ENCODE measurements at places on chromosomes 4 and X. TPM values are rescaled to one million over a fixed set of nuclear protein-coding genes. Genes with fewer than 3 reads are reported as not detected.

The PNMA5 gene
- total RNA-seq: not detected

The SPANXN4 gene
- not detected for total RNA-seq

The CCDC120 gene
- 0.11 TPM for total RNA-seq

The VEGFC gene
- 45.3 TPM for total RNA-seq

The LRIT3 gene
- total RNA-seq: 0.11 TPM

The TMPRSS11D gene
- under 0.01 TPM for total RNA-seq

The BMX gene
- total RNA-seq: 0.11 TPM

The SLC26A1 gene
- not detected for total RNA-seq

The DGAT2L6 gene
- not detected for total RNA-seq

The STBD1 gene
- total RNA-seq: 7.2 TPM

The MGARP gene
- total RNA-seq: 3.1 TPM

The TRIM61 gene
- 1.5 TPM for total RNA-seq

The JCHAIN gene
- 1.2 TPM for total RNA-seq

The ARHGAP6 gene
- total RNA-seq: 5.2 TPM

The CDS1 gene
- 0.37 TPM for total RNA-seq

The ANOS1 gene
- 7.9 TPM for total RNA-seq

The FOXP3 gene
- total RNA-seq: not detected

The BRS3 gene
- total RNA-seq: not detected

The TMSB15A gene
- total RNA-seq: 8.7 TPM

The WDR17 gene
- total RNA-seq: 4.3 TPM

The LEF1 gene
- 0.33 TPM for total RNA-seq

The PFKFB1 gene
- not detected for total RNA-seq

The MGAT4D gene
- total RNA-seq: not detected

Data from uterine smooth muscle cell (primary cell).